ENCODE measurements at places on chromosomes 1 and 21. TPM values are rescaled to one million over a fixed set of nuclear protein-coding genes. Genes with fewer than 3 reads are reported as not detected.

GRCh38 chr1:55331351-55331750, 116.2 kb upstream of the USP24 start:
- no peak for DNase-seq

- no peak for DNase-seq
These were observed 135.8 kb upstream of the B3GALT2 start for GRCh38 chr1:193322211-193322610.

DNA sequence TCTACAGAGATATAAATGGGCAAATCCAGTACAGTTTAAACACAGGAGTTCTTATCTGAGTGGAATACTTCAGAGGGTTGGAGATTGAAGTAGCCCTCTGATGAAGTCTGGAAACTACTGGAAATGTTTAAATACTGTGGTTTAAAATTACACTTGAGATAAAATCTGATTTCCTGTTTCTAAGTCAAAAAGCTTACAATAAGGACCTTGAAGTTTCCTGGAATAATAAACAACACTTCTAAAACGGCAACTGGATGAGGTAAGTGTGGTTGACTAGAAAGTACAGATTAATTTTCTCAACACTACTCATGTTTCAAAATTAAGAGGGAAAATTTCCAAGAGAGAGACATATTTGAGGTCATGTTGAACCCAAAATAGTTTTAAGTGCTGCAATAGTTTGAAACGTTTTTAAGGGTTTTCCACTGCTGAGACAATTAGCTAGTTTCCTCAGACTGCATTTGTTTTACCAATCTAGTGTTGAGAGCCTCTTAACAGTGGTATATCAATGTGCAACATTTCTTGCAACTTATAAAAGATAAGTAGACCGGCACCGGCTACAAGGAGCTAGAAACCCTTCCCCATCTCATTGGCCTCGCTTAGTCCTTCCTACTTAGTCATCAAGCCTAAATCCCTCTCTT, 27.4 kb downstream of the KCNA3 start:
- peak; percentile 75 for DNase-seq

Gene CLCA4
- not detected for polyA plus RNA-seq

Gene MROH9
- 1.2 TPM for polyA plus RNA-seq

- DNase-seq: no peak
These were observed 44.3 kb downstream of the PCNX2 start for GRCh38 chr1:233251201-233251720.

GRCh38 chr1:193113992-193114332, 7.9 kb upstream of the CDC73 start:
- DNase-seq: no peak

Gene RAB7B
- 3.7 TPM for polyA plus RNA-seq

Gene DMBX1
- 0.05 TPM for polyA plus RNA-seq

GRCh38 chr1:201436393-201436792, 14.9 kb upstream of the TNNI1 start:
- peak; percentile 14 for DNase-seq

- no peak for DNase-seq
These were observed 6.8 kb downstream of the ETNK2 start for GRCh38 chr1:204145033-204145504.

DNA sequence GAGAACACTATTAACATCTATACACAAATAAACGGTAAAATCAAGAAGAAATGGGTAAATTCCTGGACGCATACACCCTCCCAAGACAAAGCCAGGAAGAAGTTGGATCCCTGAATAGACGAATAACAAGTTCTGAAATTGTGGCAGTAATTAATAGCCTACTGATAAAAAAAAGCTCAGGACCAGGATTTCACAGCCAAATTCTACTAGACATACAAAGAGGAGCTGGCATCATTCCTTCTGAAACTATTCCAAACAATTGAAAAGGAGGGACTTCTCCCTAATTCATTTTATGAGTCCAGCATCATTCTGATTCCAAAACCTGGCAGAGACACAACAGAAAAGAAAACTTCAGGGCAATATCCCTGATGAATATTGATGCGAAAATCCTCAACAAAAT, 70.7 kb upstream of the FMO3 start:
- DNase-seq: no peak

Gene CTSS
- 30.5 TPM for polyA plus RNA-seq

Gene OR2T35
- polyA plus RNA-seq: not detected

DNA sequence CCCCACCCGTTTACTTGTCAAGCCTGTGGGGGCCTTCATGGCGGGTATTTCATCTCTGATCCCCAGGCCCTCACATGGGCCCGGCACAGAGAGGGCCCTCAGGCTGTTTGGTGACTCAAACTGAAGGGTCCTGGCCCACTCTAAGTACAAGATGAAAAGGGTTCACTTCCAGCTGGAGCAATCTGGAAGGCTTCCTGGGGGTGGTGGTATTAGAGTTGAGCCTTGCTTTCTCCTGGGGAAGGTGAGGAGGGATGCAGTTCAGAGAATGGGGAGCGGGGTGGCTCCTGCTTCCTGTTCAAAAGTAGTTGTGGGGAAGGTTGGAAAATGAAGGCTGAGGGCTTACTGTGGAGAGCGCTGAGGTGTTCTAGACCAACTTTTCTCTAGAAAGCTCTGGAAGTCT, 47.7 kb downstream of the DHRS3 start:
- DNase-seq: no peak

DNA sequence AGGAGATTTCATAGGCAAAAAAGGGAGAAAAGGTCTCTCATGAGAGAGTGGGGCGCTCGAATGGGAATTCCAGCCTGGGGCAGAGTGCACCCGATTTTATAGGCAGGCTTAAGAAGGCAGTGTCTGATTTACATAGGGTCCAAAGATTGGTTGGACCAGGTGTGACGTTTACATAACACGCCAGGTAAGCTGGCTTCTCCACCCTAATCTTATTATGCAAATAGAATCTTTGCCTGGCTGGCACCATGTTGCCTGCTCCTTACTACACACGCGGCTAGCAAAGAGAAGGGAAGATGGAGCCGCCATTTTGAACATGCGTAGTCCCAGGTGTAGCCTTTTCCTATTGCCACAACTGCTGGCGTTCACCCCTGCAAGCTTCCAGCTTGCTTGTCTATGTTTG, 103.7 kb downstream of the SLC16A1 start:
- no peak for DNase-seq

Gene CSF3R
- polyA plus RNA-seq: 10.3 TPM

DNA sequence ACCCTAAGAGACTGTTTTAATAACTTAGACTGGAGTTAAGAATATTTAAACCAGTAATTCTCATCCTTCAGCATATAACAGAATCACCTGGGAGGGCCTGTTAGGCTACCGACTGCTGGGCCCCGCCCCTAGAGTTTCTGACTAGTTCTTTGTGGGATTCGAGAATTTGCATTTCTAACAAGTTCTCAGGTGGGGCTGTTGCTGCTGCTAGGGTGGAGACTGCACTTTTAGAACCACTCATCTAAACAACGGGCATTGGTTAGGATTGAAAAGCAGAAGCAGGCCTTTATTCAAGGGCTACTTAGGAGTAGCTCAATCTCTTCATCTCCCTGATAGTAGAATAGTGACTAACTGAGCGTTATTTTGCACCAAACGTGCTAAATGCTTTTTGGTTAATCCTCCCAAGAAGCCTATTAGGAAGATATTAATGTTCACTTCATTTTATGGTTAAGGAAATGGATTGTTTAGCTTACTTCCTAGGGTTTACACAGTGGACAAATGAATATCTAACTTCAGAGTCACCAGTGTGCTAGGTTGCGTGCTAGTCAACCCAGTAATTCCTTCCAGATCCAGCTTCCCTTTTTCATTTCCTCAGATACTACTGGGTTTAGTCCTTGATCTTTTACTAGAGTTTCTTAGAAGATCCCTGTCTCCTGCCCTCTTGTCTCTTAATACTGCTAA, 31.1 kb upstream of the UAP1 start:
- DNase-seq: no peak

DNA sequence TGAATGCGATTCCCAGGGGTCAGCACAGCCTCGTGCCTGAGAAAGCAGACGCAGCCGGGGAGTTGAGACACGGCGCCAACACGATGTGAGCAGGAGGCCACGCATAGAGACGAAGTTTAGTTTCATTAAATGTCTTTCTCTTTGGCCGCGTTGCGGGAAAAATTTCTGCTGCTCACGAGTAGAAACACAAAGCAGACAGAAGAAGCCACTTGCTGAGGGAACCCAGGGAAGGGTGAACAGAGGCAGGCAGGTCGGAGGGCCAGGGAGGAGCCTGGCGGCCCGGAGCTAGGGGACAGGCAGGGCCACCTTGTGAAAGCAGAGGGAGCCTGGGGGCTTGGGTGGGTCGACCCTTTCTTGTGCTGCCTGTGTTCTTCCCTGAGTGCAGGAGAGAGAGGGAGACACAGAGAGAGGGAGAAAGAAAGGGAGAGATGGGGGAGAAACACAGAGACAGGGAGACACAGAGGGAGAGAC, 33.2 kb downstream of the POFUT2 start:
- no peak for DNase-seq

GRCh38 chr1:47901001-47901575, 96.1 kb downstream of the TRABD2B start:
- no peak for DNase-seq

- DNase-seq: no peak
These were observed 116.7 kb downstream of the CDC7 start for GRCh38 chr1:91617285-91617765.

- DNase-seq: no peak
These were observed 95.6 kb upstream of the IRF2BP2 start for GRCh38 chr1:234705615-234706014.

DNA sequence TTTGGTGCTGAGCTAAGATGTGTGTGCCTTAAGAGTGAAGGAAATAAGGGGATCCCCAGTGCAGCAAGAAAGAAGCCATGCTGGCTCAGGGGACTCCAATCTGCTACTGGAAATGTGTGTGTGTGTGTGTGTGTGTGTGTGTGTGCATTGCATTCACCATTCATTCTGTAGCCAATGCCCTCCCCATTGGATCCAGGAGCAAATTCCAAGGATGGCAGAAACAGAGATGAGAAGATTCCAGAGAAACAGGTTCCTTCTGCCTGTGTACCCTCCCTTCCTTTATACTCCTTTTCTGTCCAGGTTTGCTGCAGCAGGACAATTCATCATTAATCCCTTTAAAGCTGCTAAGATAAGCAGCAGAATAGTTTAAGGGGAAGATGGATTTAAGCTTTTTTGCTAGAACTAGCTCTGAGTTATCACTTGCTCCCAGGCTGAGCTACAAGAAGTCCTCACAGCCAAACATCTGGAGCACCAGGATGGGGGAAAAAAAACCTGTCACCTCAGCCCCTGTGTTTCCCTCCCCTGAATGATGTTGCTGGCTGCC, 3.2 kb downstream of the SLC6A17 start:
- DNase-seq: no peak

DNA sequence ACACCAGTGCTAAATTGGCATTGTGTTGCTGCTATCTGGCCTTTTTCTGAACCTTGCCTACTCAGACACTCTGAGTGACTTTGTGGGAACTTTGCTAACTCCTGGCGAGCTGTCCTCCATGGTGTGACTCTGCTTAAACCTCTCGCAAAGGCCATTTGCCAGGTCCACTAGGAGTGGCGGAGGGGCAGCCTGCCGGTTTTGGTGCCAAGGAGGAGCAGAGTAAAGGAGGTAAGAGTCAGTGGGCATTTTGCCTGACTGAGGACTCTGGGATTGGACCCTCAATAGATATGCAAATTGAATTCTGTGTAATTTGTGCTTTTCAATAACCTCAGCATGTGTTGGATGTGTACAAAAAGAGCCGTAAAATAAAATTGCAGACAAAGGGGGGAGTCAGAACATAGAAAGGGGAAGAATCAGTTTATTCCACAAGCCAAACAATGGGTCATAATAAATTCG, 386.6 kb upstream of the NFIA start:
- DNase-seq: no peak

Gene LHX8
- polyA plus RNA-seq: not detected

DNA sequence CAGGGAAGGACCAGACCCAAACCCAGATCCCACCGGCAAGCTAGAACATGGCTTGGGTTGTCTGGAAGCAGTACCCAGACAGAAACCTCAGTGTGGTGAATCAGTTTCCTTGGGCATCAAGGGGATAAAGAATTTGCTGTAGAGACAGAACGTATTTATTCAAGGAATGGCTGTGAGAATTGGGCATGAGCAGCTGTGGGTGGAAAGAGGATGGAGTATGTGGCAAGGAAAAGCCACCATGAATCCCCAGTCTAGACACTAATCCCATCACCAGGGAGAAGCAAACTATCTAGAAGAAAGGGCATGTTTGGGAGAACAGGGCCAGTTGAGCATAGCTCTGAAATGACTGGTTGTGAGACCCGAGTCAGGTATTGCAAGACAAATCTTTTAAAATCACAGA, 109.2 kb downstream of the TOMM20 start:
- DNase-seq: no peak

GRCh38 chr1:170415710-170416372, 116.1 kb upstream of the GORAB start:
- DNase-seq: no peak

DNA sequence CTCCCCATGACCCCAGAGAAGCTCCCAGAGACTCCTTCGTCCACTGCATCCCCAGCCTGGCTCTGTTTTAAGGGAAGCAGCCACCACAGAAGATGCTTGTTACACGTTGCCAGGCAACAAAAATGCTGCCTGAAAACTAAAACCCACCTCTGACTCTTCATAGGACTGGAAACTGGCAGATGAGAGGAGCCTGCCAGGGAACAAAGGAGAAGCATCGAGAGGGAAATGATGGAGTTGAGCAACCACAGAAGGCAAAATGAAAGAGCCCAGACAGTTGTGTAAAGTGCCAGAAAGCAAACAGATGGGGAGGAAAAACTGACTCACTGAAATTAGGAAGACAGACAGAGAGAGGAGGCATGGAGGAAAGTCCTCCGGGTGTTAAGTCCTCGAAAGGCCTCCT, 118.4 kb downstream of the KCNN3 start:
- DNase-seq: no peak

GRCh38 chr1:235947989-235948388, 81.3 kb upstream of the LYST start:
- no peak for DNase-seq
